ENCODE measurements at places on chromosomes 7 and 10. TPM values are rescaled to one million over a fixed set of nuclear protein-coding genes. Genes with fewer than 3 reads are reported as not detected.

Gene AGMO
- total RNA-seq: 5.5 TPM

Gene C10orf90
- 0.26 TPM for total RNA-seq

Gene GDF10
- total RNA-seq: 5.5 TPM

Gene NFE2L3
- 3.0 TPM for total RNA-seq

Gene CRPPA
- 1.4 TPM for total RNA-seq

Gene MRLN
- total RNA-seq: not detected

Gene SCIN
- 0.23 TPM for total RNA-seq

Gene TAS2R5
- total RNA-seq: 1.6 TPM

Gene SPDYE5
- total RNA-seq: not detected

Gene SPDYE11
- total RNA-seq: not detected

Gene HHEX
- total RNA-seq: 9.2 TPM

Gene SLC12A9
- total RNA-seq: 22.9 TPM

Gene THSD7A
- 0.17 TPM for total RNA-seq

Gene STAMBPL1
- 48.9 TPM for total RNA-seq

Gene MRC1
- under 0.01 TPM for total RNA-seq

Gene CYP26C1
- 0.07 TPM for total RNA-seq

Gene FBXL13
- 2.0 TPM for total RNA-seq

Gene LAMB1
- total RNA-seq: 749 TPM

All from smooth muscle cell of the pulmonary artery (primary cell).